ENCODE measurements at places on chromosomes 7 and 10.

DNA sequence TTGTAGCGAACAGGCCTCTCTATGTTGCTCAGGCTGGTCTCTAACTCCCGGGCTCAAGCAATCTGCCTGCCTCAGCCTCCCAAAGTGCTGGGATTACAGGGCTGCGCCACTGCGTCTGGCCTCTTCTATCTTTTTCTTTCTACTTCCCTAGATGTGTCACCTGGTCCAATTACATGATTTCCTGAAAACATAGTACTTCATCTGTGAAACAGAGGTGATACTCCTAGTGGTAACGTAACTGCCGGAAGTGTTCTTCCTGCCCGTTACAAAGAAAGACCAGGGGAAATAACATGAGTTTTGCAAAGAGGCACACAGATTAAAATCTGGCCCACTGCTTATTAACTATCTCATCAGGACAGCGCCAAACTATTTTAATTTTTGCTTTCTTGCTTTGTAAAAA, 18.4 kb upstream of the HGF start:
- no peak for DNase-seq

DNA sequence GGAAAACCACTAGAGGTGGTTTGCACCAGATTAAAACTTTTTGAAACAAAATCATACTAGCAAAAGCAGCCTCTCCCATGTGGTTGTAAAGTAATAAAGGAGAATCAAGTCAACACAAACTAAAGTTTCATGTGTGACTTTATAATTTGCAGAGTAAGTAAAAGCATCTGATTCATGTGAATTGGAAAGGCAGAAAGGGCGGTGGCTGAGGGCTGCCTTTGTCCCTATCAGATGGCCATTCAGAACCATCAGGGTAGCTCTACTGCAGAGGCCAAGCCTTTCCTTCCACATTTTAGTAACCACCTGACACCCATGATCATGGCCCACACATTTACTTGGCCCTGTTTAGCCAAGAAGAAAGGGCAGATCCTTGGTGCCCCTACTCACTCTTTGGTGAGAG, 15.7 kb downstream of the WNT16 start:
- DNase-seq = no peak

- no peak for DNase-seq
Measured at GRCh38 chr7:3109311-3109915, 65.7 kb upstream of the CARD11 start.

GRCh38 chr10:108360187-108360586, 1195.7 kb upstream of the SORCS1 start:
- no peak for DNase-seq

- DNase-seq = no peak
Measured at GRCh38 chr7:139745678-139746143, 32.1 kb downstream of the HIPK2 start.

GRCh38 chr7:117010375-117011133, 57.3 kb downstream of the ST7 start:
- DNase-seq = no peak

GRCh38 chr10:102523250-102524029, 19.7 kb downstream of the SUFU start:
- DNase-seq = no peak

Data from stimulated activated CD8-positive, alpha-beta memory T cell treated with anti-CD3 and anti-CD28 coated beads, Interleukin-4, amount 100 ng/mL, for 4 hours (primary cell).